ENCODE measurements at places on chromosomes 4 and X.

- DNase-seq: no peak
Observed at GRCh38 chr4:26496207-26496783, 6.0 kb upstream of the CCKAR start.

- DNase-seq: no peak
Observed at GRCh38 chrX:68098431-68098830, 334.9 kb downstream of the OPHN1 start.

- no peak for DNase-seq
Observed at GRCh38 chr4:128285085-128285997, 2.3 kb downstream of the PGRMC2 start.

- no peak for DNase-seq
Observed at GRCh38 chrX:68762766-68763165, 66.1 kb upstream of the EFNB1 start.

GRCh38 chrX:154419688-154420401, 8.5 kb downstream of the TAFAZZIN start:
- peak; percentile 51 for DNase-seq

GRCh38 chr4:185101354-185101890, 41.6 kb upstream of the SLC25A4 start:
- no peak for DNase-seq

- DNase-seq: no peak
Observed at GRCh38 chrX:149207518-149207917, 297.6 kb downstream of the IDS start.

DNA sequence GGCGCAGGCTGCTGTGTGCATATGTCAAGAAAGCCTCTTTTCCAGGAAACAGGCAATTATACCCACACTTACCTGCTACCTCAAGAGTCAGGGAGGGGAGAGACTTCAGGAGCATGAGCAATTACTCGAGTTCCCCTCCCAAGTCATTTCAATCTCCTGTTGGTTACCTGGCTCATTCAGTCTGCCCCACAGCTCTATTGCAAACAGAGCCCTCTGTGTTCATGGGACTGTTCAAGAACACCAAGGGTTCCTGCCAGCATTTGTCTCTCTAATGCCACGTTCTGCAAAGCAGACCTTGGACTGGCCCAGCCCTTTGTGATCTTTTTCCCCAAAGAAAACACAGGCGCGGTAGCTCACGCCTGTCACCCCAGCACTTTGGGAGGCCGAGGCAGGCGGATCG, 274.6 kb downstream of the DHRSX start:
- no peak for DNase-seq

- DNase-seq: no peak
Observed at GRCh38 chrX:97846718-97847237, 963.1 kb downstream of the RPA4 start.

DNA sequence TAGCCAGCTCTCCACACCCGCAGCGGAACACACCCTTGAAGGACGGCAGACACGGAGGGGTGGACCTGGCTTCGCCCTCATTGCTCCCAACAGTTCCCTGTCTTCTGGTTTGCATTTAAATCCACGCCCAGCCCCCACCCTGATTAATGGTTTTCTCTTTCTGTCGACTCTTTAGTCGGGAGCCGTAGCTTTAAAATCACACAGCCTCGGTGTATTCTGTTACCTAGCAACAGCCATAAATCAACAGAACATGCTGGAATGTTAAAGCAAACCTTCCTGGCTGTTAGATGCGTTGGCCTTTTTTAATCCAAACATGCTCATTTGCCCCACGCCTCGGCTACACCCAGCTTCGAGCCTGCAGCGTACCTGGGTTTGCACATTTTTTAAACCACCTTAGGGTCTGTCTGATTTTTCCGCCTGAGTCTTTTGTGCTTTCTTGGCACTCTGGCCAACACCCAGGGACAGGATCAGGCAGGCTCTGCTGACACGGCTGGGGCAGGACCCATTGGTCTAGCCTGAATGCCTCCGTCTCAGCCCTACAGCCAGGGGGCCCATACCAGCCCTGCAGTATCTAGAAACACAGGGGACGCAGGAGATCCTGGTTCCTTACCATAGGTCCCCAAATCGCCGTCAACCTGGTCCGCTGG, 21.4 kb upstream of the PPP2R2C start:
- no peak for DNase-seq

DNA sequence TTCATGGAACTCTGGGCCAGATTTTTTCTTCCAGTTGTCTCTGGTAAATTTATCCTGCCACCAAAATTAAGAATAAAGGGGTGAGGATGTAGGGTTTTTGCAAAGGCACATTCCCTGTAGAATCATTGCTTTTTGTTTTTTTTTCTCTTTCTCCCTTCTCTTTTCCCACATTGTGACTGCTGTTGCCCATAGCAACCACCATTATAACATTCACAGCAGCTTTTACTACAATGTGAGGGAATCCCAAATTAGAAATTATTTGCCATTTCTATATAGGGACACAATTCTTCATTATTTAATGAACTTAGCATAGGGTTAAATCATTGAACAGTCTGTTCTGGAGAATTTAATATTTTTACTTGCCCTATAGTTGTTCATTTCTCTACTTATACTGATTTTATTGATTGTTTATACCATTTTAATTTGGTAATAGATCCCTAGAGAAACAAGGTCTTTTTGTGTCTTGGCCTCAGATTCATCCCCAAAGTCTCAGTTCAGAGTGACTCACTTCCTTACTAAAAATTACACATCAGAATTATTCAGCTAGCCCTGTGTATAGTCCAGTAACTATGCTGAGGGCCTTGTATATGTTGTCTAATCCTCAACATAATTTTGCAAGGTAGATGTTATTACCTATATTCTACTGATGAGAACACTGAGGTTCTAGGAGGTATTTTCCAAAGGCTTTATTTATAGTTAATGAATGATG, 80.8 kb upstream of the ANK2 start:
- DNase-seq: no peak

GRCh38 chr4:151540728-151541388, 131.9 kb downstream of the FHIP1A start:
- DNase-seq: peak; percentile 31

- no peak for DNase-seq
Observed at GRCh38 chrX:68631336-68631735, 16.1 kb upstream of the STARD8 start.

DNA sequence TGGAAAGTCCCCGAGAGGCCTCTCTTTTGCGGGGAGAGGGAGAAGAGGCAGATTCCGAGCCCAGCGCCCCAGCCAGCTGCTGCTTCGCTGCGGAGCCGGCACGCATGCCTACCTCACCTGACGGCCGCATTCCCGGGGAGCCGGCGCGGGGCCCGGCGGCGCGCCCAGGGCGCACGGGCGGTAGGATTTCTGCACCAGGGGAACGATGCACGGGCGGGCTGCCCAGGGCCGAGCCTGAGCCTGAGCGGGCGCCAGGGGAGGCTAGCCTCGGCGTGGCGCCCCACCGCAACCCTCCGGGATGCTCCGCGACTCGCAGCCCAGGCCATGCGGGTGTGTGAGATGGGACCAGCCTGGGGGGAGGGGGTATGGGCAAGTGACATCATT, 81.3 kb upstream of the SCML1 start:
- DNase-seq: no peak

GRCh38 chr4:47598320-47598719, 113.2 kb downstream of the ATP10D start:
- DNase-seq: no peak

- DNase-seq: no peak
Observed at GRCh38 chr4:21790438-21791029, 158.0 kb downstream of the KCNIP4 start.

- no peak for DNase-seq
Observed at GRCh38 chr4:7213807-7214206, 21.5 kb downstream of the SORCS2 start.

DNA sequence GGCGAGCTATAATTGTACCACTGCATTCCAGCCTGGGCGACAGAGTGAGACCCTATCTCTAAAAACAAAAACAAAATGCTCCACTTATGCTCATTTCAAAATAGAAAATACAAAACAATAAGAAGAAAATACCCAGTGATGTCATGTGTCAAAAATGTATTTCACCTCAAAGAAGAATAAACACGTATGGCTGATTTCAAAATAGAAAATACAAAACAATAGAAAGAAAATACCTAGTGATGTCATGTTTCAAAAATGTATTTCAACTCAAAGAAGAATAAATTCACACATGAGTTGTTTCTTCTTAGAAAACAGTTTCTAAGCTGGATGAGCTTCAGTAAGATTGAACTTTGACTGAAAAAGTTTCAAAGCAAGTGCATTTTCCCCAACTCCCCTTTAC, 20.3 kb upstream of the PDCL2 start:
- no peak for DNase-seq

DNA sequence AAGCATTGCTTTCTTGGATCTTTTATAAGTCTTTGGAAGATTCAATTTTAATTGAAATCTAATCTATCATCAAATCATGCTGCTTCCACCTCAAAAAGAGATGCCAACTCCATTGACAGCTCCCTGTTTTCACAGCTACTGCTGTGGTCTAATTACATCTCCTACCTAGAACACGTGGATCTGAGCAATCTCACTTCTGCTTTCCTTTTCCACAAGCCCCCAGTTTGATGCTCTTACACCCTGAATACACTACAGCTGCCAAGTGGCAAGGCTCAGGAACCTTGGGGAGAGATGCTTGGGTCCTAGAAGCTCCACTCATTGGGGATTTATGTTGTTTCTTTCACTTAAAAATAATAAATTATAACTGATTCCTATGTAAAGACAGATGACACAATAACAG, 172.0 kb downstream of the CFAP299 start:
- no peak for DNase-seq

DNA sequence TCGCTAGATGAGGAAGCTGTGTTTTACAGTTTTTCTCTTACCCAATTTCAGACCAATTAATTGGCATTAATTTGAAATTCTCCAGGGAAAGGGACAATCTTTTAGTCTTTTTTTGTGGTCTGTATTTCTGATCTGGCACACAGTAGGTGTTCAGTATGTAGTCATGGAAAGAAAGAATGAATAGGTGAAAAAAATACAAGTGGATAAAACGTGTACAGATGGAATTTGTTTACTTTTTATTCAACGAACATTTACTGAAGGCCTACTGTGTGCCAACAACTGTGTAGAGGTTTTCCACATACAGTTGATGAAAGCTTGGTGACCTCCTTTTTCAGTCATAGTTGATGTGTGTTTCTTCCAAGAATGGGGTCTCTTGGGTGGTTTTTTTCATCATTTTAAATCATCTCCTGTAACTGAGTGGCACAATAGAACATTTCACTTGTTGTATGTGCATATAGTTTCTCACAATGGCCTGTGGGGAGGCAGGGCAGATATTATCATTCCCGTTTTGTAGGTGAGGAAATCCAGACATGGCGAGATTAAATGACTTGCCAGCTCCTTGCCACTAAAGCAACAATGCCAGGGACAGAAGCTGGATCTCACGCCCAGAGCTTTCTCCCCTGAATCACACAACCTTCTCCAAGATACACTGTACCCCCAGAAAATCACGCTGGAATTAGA, 102.4 kb downstream of the CEP135 start:
- no peak for DNase-seq

GRCh38 chr4:35993606-35994005, 250.7 kb downstream of the ARAP2 start:
- no peak for DNase-seq

GRCh38 chr4:85448906-85449890, 25.8 kb upstream of the ARHGAP24 start:
- DNase-seq: no peak

DNA sequence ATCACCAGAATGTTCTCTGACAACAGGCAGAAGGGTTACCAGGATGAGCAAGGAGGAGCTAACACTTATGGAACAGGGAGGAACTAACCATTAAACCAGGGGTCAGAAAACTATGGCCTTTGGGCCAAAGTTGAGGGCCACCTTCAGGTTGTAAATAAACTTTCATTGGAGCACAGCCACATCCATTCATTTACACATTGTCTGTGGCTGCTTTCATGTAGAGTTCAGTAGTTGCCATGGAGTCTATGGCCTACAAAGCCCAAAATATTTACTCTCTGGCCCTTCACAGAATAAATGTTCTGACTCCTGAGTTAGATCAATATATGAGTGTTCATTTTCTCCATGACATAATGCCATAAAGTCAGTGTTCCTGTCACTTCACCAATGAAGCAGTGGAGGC, 13.2 kb upstream of the HCCS start:
- DNase-seq: no peak

GRCh38 chr4:7031558-7032449, 11.4 kb upstream of the TADA2B start:
- DNase-seq: no peak

GRCh38 chrX:38112566-38112965, 106.2 kb downstream of the SYTL5 start:
- peak; percentile 6 for DNase-seq

GRCh38 chr4:183129675-183130074, 30.6 kb downstream of the WWC2 start:
- DNase-seq: no peak

DNA sequence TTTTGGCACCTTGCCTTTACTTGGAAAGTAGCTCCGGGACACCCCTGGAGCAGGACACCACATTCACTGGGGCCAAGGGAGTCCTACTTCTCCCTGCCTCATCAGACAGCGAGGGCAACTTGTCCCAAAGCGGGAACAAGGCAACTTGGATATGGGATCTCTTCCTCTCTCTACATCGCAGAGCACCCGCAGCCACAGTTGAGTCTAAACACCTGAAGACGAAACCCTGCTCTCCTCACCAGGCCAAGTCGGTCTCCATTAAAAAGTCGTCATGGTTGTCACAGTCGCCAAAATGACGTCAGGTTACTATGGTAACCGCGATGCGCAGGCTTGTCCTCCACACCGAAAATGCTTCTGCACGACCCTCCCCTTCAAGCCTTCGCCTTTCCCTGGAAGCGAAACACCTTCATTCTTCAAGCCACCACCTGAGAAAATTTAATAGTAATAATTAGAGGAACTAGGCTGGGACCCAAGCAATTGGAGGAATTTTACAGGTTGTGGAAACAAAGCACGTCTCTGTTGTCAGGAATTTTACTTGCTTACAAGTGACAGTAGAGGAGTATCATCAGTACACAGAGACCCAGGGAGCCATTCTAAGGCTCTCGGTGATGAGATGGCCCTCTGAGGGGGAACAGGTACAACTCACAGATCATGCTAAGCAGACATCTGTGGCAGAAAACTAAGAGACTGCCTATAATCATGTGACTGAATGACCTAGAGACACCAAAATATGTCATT, 30.5 kb upstream of the TCEAL4 start:
- DNase-seq: no peak

- no peak for DNase-seq
Observed at GRCh38 chrX:106246511-106246910, 78.4 kb downstream of the PWWP3B start.

DNA sequence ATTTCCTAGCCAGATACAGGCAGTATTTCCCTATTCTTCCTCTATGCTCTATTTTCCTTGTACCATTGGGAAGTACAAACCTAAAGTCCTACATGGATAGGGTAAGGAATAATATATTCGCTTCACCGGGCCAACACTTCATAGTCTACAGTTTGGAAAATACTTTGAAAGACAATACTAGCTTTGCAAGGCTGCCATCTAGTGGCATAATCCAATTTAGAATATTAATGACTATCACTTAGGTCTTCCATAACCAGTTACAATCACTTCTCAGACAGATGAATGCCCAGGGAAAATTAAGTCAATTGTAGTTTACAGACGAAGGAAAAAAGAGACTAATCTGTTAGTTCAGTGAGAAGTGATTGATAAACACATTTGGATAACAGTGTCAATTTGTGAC, 141.0 kb upstream of the FAM47C start:
- no peak for DNase-seq

- DNase-seq: no peak
Observed at GRCh38 chrX:153397256-153397960, 3.7 kb downstream of the PNMA6E start.

Measured in NCI-H1092 (cell line).